ENCODE measurements at places on chromosomes 2 and 18.

GRCh38 chr2:134377730-134378129 is 123.9 kb downstream of the MGAT5 start:
- DNase-seq, result no peak

GRCh38 chr2:233247744-233248143 is 3.7 kb upstream of the ATG16L1 start:
- peak; percentile 73 for DNase-seq

DNA sequence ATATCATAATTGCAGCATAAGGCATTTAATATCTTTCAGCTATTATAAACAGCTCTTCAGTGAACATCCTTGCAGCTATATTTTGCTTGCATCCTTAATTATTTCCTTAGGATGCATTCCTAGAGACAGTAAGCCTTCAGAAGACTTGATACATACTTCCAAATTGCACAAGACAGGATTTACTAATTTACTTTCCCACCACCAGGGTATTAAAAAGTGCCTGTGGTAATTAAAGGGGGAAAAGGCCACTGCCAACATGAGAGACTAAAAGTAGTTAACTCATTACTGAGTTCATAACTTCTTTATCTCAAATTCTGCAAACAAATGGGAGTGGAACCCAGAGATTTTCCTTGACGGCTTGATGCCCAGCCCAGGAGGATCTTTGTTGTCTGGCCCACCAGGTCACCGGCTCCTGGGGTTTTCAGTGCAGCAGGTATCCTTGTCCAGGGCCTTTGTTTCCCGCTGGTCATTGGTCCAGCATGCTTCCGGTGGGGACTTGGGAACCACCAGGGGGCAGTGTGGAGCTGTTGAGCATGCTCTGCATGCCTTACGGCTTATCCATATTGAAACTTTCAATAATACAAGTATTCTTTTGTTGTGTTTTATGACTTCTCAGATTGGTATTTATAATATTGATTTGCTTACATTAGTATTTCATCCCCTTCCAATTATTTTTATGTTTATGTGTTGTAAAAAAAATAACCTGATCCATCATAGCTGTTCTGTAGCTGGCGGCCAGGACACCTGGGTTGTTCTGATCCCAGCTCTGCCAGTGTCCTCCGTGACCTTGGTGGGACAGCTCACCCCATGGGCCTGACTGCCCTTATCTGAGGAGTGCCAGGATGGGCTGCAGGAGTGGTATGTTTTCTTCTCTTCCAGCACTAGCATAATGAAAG is 61.4 kb downstream of the TGOLN2 start:
- peak; percentile 84 for DNase-seq

DNA sequence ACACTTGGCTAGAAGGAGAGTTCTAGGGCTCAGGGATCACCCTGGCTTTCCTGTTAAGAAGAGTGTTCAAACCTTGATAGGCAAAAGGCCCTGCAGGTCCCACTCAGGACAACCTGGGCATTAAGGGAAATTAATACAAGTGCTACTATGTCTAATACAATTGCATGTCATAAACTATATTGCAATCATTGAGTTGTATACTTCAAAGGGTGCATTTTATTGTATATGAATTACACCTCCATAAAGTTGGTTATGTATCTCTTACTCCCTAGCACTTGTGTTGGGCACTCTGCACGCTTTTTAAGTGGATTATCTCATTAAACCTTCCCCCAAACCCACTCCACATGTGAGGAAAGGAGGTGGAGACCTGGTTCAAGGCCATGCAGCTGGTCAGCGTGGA is 172.1 kb upstream of the GLI2 start:
- no peak for DNase-seq

DNA sequence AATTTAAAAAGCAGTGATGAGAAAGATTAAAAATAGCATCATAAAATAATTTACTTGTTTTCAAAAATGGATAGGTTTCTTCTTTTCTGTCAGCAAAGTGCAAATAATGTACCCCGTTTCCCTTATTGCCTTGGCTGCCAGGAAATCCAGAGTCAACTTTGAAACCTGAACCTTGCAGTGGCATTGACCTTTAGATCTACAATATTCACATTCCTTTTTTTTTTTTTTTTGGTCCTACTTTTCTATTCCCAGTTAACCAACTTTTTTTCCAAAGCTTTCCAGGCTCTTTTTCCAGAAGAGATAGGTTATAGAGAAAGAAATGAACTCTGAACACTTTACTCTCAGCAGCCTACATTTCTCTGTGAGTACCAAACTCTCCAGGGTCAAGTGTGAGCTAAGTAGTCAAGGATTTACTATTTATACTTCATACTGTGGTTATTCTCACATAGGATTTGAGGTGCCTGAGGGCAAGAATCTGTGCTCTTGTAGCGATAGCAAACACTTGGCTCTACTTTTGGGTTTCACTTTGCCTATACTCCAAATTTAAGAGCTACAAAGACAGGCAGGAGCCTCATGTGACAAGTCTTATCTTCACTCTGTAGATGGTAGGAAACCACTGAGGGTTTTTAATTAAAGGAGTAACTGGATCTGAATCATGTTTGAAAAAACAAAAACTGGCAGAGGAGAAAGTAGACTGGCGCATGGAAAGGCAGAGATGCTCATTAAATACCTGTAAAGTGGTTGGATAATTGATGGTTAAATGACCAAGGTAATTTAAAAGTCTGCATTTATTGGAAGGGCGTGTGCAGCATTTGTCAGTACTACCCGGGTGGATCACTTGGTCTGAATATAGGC is 63.2 kb upstream of the TMEM17 start:
- DNase-seq, result peak; percentile 24

DNA sequence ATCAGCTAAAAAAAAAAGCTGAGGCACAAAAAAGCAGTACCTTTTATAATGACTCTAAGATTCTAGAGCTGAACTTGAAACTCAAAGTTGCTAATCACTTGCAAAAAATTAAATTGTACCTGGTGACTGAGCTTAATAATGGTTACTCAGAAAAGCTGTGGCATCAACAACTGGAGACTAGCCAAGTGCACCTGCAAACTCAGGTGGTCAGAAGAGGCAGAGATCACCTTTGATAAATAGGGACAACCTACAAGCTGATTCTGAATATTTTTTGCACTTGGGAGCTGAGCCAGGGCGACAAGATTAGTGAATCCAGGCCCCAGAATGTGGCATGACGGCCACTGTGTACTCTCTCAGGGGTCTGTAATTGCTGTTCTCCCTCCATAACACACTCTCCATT is 3.0 kb downstream of the ABHD3 start:
- no peak for DNase-seq

DNA sequence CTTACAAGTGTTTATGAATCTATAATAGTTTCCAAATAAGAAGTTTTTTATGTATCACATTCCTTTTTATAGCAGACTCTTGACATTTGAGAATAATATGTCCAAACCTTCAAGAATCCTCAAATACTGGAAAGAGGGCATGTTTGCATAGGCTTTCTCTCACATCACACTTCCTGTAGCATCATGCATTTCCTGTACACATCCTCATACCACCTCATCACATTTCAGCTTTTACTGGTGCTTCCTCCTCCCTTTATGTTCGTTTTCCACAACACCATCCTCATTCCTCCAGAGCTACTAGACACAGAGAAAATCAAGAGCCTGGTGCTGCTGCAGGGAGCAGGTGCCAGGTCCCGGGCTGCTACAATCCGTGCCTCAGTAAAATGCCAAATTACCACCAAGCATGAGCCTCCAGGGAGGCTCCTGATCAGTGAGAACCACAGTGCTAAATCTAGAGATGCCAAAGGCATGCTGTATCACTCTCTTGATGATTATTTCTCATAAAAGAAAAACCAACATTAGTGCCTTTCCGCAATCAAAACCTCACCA is 137.7 kb upstream of the CYP1B1 start:
- no peak for DNase-seq

GRCh38 chr2:134056173-134056572 is 197.7 kb upstream of the MGAT5 start:
- no peak for DNase-seq

- no peak for DNase-seq
Measured at GRCh38 chr2:105283532-105283931, 42.0 kb downstream of the GPR45 start.

- no peak for DNase-seq
Measured at GRCh38 chr2:239835056-239835455, 190.1 kb downstream of the NDUFA10 start.

- DNase-seq, result peak; percentile 60
Measured at GRCh38 chr2:110205660-110206455, 1.0 kb upstream of the NPHP1 start.

- no peak for DNase-seq
Measured at GRCh38 chr2:149799013-149799705, 211.6 kb upstream of the MMADHC start.

GRCh38 chr2:233453111-233453915 is 99.0 kb downstream of the DGKD start:
- DNase-seq, result no peak

GRCh38 chr2:141856215-141856919 is 274.4 kb downstream of the LRP1B start:
- no peak for DNase-seq

DNA sequence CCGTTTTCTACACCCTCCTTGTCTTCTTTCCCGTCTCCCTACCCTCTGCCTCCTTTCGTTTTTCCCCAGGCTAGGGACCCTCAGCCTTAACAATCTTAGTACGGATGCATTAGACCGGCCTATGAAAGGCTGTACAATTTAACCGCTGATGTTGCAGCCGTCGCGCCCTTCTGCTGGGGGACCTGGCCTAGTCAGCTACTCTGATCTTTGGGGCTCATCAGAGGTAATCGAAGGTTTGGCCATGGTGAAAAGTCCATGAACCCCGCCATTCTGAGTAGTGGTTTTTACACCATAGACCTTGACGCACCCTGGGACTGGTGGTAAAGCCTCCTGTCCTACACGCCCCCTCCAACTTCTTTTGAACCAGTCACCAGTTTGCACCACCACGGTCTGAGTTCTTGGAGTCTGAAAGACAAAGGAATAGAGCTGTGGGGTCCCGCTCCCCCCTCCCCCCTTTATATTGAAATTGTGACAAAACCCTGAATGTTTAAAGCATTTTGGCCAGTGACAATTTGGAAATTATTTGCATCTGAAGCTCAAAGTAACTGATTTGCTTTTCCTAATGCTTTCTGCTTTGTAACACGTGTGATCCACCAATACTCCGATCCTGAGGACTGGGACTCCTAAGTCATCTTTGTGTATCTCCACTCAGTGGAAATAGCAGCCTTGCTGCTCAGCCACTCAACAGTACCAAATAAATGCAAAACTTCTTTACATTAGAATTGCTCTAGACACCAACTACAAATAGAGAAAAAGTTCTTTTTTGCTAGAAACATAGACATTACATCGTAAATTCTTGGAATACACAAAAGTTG is 642 bp upstream of the SRSF7 start:
- DNase-seq, result no peak

- no peak for DNase-seq
Measured at GRCh38 chr2:30612371-30612770, 165.3 kb downstream of the LCLAT1 start.

DNA sequence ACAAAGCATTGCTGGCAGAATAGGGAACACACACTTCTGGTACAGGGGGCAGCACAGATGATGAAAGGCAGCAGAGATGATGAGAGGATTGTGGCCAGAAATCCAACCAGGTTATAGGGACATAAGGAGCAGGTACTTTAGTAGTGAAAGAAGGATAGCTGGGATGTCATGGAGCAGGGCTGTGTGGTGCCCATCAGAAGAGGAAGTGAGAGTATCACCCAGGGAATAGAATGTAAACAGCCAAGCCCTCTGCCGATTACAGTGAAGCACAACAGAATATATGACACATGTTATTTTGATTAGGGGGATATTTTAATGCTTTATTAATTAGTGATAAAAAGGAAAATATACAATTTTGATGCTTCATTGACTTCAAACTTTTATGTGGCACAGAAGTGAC is 883.4 kb upstream of the CDH2 start:
- DNase-seq, result no peak

- DNase-seq, result no peak
Measured at GRCh38 chr2:152089238-152089637, 9.6 kb downstream of the CACNB4 start.

DNA sequence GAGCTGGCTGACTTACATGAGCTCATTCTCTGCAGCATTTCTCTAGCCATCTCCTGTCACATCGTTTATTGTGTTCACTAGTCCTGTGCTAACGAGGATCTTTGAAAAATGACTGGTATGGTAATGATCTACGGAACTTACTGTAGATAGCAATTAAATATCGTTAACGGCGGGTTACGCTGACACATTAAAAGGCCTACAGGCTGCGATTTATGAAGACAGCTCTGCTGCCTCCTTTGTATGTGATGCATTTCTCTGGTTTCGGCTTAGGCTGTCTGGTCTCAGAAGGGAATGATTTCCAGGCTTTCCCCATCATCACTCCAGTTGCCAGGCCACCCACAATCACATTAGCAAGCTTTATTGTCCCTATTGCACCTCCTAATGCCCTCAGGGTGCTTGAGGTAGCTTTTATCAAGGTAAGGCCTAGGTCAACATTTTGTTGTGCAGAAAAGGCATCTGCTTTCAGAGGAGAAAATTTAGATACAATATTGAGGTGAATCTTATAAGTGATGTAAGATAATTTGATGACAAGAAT is 284.4 kb downstream of the SOX11 start:
- DNase-seq, result no peak

GRCh38 chr2:166137331-166137730 is 9.5 kb upstream of the SCN1A start:
- no peak for DNase-seq

- DNase-seq, result no peak
Measured at GRCh38 chr18:23462876-23463275, 9.8 kb downstream of the RIOK3 start.

- DNase-seq, result no peak
Measured at GRCh38 chr2:240298803-240299709, 136.4 kb upstream of the GPC1 start.

DNA sequence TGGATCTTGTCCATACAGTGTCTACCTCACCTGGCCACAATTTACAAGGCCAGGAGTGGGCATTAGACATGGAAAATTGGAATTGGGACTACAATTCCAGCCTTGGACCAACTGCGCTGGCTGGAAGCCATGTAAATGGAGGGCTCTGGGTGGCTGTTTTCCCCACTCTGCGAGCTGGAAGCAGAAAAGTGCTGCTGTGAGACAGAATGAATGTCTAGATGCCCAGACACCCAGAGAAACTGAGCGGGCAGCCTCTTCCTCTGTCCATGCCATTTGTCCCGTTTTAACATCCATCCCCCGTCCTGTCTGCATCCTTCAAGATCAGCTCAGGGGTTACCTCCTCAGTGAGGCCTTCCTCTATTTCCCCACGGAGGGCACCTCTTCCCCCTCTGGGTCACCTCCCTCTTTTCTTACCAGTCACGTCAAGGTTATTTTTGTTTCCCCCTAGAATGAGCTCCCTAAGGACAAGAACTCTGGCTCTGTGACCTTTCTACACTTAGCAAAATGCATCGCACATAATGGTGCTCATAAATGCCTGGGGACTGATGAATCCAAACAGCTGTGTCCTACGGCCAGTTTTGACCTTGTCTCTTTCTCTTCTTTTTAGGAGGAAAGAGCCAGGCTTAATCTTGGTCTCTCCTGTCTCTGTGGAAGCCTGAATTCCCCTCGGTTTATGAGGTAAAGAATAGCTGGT is 41.2 kb downstream of the MCFD2 start:
- no peak for DNase-seq

GRCh38 chr2:1796232-1796930 is 52.1 kb upstream of the PXDN start:
- no peak for DNase-seq

GRCh38 chr2:177680866-177681712 is 288.5 kb downstream of the AGPS start:
- DNase-seq, result no peak

GRCh38 chr18:11981192-11981542 is at the start of gene IMPA2:
TSS of gene IMPA2 (plus strand) at chr18:11981507. CDS start at chr18:11981670, 163 bp downstream.
- peak; percentile 99 for DNase-seq

GRCh38 chr2:217568289-217568971 is 434.4 kb downstream of the TNS1 start:
- DNase-seq, result no peak

GRCh38 chr2:120441351-120441700 is 95.4 kb downstream of the INHBB start:
- no peak for DNase-seq
